ENCODE measurements at places on chromosomes 2 and 18.

- no peak for DNase-seq
These were observed 31.3 kb upstream of the SLC25A52 start for GRCh38 chr18:31791817-31792579.

GRCh38 chr18:37741032-37741623, 175.5 kb upstream of the CELF4 start:
- no peak for DNase-seq

DNA sequence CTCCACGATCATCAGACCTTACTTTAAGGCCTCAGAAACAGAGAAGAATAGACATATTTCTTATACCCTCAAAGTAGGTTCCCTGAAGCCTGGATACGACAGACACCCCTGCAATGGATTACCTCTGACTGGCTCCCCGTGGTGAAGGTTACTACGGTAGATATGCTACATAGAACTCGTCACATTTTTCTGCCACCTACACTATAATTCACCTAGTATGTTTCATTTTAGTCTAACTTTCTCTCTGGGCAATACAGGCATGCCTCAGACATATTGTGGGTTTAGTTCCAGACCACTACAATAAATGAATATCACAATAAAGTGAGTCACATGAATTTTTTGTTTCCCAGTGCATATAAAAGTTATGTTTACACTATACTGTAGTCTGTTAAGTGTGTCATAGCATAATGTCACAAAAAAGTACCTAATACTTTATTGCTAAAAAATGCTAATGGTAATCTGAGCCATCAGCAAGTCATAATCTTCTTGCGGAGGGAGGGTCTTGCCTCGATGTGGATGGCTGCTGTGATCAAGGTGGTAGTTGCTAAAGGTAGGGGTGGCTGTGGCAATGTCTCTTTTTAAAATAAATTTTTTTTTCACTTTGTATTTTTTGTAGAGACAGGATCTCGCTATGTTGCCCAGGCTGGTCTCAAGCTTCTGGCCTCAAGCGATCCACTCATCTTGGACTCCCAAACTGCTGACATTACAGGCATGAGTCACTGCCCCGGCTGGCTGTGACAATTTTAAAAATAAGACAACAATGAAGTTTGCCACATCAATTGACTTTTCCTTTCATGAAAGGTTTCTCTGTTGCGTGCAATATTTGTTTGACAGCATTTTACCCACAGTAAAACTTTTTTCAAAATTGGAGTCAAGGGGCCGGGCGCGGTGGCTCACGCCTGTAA, 64.6 kb downstream of the TGIF1 start:
- DNase-seq: no peak

DNA sequence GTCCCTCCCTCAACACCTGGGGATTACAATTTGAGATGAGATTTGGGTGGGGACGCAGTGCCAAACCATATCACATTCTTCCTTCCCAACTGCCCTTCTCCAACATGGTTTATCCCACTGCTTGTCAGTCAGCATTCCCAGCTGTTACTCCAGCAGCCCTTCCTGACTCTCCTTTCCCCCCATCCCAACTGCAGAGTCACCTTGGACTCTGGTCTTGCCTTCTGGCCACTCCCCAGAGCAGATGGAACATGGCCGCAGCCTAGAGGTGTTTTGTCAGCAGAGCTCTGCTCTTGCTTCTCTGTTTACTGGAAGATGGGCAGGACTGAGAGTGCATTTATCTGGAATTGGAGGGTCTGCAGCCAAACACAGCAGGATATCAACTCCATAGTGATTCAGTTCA, 51.2 kb upstream of the MEX3C start:
- DNase-seq: no peak

DNA sequence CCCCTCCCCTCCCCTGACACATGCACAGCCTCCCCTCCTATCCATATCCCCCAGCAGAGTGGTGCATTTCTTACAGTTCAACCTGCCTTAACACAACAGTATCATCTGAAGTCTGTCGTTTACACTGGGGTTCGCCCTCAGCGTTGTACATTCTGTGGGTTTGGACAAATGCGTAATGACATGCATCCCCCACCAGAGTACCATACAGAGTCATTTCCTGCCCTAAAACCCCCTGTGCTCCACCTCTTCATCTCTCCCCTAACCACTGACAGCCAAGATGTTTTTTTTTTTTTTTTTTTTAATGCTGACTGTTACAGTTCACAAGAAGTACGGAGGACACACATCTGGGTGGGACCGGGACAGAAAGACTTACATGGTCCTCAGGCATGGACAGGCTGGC, 22.6 kb downstream of the POMC start:
- DNase-seq: no peak
